Activated T-helper 9 cell treated with anti-CD3 and anti-CD28 coated beads, Interleukin-2, amount 50 U/mL, for 16 hours (primary cell): ENCODE measurements at places on chromosomes 1 and 21.

DNA sequence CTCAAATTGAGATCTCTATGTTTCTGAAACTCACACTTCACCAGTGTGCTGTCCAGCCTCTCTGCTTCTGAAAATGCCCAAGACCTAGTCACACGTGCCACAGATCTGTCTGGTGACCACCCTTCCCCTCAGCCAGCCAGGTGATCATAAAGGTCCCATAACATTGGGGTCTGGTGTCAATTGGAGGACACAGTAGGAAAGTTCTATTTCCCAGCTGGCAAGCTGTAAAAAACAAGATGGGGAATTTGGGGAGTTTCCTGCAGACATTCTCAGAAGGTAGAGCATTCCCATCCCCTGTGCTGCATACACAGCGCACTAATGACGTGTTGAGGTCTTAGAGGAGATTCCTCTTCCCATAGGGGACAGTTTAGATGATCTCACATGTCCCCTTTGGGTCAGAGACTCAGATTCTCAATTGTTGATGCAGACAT lies 50.1 kb downstream of the RPS6KA1 start:
- no peak for DNase-seq

- no peak for DNase-seq
Measured at GRCh38 chr21:33327792-33328433, 3.1 kb downstream of the IFNAR1 start.

DNA sequence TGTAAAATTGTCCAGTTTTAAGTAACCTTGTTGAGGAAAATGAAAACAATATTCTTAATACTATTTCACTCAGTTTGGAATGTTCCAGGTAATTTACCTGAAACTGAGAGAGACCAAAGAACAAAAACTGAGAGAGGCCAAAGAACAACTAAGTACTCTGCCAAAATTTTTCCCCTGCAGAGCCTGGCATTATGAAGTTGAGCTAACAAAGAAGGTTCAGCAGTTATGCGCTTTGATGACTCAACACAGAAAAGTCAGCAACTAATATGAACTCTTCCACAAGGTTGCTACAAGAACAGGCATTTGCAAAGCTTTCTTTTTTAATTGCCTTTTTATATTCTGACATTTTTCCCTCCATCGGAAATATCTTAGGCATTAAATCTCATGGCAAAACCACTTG lies 270.9 kb downstream of the CHRM3 start:
- DNase-seq = no peak

DNA sequence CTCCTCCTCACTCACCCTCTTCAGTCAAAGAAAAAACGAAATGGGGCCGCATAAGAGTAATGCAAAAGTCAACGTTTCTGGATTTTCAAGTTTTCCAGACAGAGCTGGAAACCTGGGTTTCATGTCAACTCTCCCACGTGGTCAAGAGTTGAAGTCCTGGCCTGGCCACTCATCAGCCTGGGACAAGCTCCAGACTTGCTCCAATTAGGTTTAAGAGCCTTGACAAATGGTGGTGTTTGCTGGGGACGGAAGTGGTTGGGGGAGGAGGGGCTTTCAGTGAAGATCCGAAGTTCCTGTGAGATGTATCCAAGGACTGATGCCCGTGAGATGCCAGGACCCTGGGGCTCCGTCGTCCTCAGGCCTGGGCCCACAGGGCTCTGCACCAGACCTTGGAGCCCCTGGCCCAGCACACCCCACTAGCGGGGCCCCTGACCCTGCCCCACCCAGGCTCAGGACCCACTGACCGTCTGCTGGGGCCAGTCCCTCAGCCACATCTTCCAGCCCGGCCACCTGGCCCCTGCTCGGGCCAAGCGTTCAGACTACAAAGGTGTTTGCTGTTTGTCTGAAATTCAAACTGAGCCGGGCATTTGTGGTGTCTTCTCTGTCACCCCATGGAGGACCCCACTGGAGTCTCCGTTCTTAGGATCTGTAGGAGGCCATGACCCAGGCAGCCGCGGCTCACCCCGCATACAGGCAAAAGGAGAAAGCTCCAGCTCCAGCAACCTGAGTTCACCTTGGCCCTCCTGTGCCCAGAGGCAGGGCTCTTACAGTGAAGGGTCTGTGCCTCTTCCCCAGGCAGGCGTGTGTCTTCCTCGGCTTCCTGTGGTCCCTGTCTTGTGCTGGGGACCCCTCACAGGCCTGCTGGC lies 53.3 kb downstream of the SIK1 start:
- no peak for DNase-seq

- no peak for DNase-seq
Measured at GRCh38 chr1:193308438-193308837, 122.0 kb upstream of the B3GALT2 start.

DNA sequence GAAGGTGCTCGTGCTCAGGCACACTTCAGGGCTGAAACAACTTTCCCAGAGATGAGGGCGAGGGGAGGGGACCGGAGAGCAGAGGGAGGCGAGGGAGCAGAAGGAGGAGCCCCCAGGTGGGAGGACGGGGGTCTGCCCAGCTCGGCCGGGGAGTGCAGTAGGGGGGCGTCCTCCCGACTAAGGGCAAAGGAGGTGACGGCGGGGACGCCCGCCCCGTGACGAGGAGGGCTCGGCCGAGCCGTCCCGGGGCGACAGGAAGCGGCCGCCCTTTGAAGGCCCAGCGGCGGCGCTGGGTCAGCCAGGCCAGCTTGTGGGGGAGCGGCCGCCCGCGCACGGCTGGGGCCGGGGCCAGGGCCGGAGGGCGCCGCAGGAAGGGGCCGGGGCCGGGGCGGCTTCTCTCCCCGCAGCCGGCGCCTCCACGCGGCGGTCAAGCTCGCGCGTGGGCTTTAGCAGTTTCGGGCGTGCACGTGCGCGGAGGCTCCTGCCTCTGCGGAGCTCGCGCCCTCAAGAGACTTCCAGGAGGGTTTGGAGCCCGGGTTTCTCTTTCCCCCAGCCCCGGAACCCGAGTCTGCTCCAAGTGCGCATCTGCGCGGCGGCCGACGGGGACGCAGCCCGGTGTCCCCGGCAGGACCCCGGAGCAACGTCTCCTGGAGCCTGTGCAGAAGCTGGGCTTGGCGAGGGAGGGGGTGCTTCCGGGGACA lies 100.8 kb upstream of the SLC45A1 start:
- DNase-seq = no peak

- DNase-seq = no peak
Measured at GRCh38 chr1:35439626-35440025, 117.6 kb downstream of the KIAA0319L start.

GRCh38 chr1:23169727-23170335 lies 1.2 kb upstream of the LUZP1 start:
- no peak for DNase-seq
